Gastroesophageal sphincter (tissue), 4 donors: ENCODE measurements at places on chromosomes 3 and 15. TPM values are rescaled to one million over a fixed set of nuclear protein-coding genes. Genes with fewer than 3 reads are reported as not detected.

- no peak for ATAC-seq
These were observed 30.7 kb downstream of the SLC6A6 start for GRCh38 chr3:14433106-14433505.

GRCh38 chr3:84555629-84556028, 403.2 kb upstream of the CADM2 start:
- ATAC-seq, result no peak

- no peak for ATAC-seq
These were observed 12.1 kb upstream of the SIAH2 start for GRCh38 chr3:150775001-150775599.

- peak; percentile 71 for ATAC-seq
These were observed 3.0 kb downstream of the SLC51A start for GRCh38 chr3:196219194-196219969.

DNA sequence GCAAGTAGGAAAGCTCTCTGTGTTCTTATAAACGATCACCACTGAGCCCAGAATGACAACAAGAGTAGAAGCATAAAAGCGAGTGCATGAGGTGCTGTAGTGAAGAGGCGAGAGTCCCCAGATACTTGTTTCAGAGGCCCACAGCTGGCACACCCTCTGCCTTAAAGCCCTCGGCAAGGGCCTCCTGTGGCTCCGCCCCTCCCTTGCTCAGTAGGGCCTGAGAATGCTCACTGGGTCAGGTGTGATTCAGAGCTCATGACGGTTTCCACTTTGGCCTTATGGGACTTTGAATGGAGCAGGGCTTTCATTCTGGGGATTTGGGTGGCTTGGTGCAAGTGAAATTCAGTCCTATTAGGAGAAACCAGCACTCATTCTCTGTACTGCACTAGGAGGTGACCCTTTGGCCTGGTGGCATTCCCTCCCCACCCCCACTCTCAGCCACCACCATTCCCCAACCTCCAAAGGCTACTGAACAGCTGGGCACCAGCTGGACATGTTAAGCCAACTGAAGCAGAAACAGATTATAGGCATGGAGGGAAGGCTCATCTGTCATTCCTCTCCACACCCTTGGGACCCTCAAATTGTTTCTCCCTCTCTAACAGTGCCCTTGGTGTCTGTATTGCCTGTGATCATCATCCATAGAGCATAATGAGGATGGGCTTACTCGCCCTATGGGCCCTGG, 109.6 kb upstream of the CTDSPL start:
- no peak for ATAC-seq

DNA sequence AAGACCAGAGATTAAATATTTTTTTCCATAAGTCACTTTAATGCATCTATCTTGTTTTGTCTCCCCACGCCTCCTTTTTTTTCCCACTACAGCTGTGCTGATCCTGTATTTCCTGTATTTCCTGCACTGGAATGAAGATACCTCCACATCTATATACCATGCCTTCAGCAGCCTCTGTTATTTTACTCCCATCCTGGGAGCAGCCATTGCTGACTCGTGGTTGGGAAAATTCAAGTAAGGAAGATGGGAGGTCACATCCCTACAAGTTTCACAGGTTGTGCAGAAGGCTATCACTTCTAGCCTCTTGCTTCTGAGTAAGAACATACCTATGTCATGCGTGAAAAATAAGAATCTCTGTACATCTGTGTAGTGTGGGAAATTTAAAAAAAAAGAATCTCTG, 3.1 kb downstream of the SLC15A2 start:
- no peak for ATAC-seq

KNG1 gene
- total RNA-seq, result not detected

SSUH2 gene
- not detected for total RNA-seq
